ENCODE measurements at places on chromosomes 5 and 9. TPM values are rescaled to one million over a fixed set of nuclear protein-coding genes. Genes with fewer than 3 reads are reported as not detected.

DNA sequence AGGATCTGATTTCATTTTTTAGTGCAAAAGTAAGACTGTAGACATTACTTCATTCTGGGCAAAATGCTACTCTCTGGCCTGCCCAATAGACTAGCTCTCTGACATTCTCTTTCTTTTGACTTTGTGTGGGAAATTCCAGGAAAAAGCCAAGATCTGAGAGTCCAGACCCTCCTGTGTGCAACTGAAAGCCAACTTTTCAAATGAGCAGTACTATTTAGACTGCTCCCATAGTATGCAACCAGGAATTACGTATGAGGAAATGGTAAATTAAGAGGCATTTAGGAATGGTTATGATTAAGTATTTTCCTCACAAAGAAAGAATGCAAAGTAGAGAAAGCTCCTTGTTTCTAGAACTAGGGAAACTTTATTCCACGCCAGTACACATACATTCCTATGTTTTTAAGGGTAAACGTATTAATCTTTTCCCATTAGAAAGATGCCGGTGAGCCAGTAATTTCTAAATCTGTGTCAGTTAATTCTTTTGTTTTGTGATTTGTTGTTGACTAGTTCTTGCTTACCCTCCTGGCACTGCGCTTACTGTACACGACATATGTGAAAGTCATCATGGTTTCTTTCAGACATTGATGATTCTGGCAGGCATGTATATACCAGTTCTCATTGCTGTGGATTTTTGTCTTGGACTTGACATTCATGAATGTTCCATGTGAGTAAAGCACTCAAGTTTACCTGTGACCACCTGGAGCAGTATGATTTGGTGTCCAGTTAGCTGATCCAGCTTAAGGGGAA, 56.0 kb downstream of the AOPEP start:
- no peak for DNase-seq

- DNase-seq, result no peak
These were observed 3.4 kb upstream of the FLT4 start for GRCh38 chr5:180652771-180653170.

GRCh38 chr9:132150256-132150655, 11.6 kb upstream of the NTNG2 start:
- DNase-seq, result no peak

DNA sequence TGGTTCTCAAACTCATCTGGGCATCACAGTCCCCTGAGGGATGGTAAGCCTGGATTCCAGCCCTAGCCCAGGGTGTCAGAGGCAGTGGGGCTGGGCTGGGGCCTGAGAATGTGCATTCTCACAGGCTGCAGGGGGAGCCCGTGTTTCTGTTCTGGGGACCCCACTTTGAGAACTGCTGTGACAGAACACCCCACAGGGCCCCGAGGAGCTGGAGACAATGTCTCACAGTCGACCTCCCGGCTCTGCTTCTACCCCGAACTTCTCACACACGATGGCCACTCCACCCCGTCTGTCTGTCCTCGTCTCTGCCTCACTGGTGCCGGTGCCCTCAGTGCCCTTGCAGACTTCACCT, 130.0 kb downstream of the CACNA1B start:
- DNase-seq, result no peak

GRCh38 chr9:20031836-20032235, 243.0 kb upstream of the SLC24A2 start:
- no peak for DNase-seq

DNA sequence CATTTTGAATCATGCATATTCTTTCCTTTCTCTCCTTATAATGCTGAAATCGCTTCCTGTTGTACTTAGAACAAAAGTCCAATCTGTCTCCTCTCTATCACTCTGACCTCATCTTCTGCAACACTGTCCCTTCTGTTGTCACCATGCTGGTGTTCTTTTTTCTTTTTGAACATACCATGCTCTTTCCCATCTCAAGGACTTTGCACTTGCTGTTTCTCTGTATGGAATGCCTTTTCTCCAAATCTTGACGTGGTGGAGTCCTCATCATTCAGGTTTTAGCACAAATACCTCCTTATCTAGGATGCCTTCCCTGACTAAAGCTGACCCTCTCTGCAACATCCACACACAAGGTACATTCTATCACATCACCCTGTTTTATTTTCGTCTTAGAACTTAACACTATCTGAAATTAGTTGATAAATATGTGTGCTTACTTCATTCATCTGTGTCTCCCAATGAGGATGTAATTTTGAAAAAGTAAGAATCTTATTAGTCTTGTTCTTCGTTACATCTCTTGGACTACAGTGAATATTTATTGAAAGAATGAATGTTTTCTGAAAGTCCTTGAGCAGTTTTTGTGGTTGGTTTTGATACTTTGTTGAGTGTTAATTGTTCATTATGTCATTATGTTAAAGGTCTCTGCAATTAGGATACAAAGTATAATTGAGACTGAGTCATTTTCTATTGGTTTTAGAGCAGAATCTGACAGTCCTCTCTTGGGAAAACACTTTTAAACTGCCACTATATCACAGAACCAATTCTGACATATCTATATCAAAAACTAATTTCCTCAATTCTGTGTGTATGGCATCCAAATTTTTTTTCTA, 145.3 kb upstream of the RASA1 start:
- no peak for DNase-seq

- DNase-seq, result no peak
These were observed 192.7 kb upstream of the NR4A3 start for GRCh38 chr9:99628849-99629620.

LCP2 gene
- 48.8 TPM for total RNA-seq
